HuH-7.5 (cell line): ENCODE measurements at places on chromosomes 11 and 22.

- no peak for DNase-seq
These were observed 25.0 kb downstream of the LRP5 start for GRCh38 chr11:68337399-68337835.

GRCh38 chr22:44625981-44626687 is 75.9 kb upstream of the PRR5 start:
- peak; percentile 66 for DNase-seq

DNA sequence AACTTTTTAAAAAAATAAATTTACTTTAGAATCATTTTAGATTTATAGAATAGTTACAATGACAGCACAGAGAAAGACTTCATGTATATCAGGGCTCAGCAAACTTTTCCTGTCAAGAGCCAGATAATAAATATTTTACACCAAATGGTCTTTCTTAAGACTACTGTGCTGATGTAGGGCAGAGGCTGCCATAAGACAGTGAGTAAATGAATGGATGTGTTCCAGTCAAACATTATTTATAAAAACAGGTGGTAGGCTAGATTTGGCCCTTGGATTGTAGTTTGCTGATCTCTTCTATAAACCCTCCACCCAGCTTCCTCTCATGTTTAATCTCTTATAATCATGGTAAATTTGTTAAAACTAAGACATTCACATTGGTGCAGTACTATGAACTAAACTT is 33.0 kb downstream of the CECR2 start:
- no peak for DNase-seq

- no peak for DNase-seq
These were observed 109.8 kb downstream of the NAT10 start for GRCh38 chr11:34214961-34215805.

- no peak for DNase-seq
These were observed 14.1 kb downstream of the FAM83F start for GRCh38 chr22:40008726-40009291.

DNA sequence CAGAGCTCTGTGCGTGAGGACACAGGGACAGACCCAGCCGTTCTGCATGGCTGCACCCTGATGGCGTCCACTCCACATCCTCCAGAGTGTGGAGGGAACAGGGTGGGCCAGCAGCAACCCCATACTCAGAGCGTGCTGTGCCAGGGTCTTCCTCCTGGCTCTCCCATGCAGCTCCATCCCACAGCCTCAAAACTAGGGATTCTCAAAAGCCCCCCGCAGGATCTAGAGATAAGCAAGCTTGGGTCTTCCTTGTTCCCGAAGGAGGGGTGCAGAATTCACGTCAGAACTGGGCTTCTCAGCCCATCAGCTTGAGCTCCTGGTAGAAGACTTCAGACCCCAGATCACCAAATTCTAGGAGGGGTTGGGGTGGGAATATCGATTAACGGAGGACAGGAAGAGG is 858.8 kb downstream of the TBC1D22A start:
- DNase-seq, result no peak

GRCh38 chr22:42901790-42902508 is 44.9 kb upstream of the ARFGAP3 start:
- no peak for DNase-seq

GRCh38 chr11:70713086-70713835 is 314.9 kb downstream of the CTTN start:
- DNase-seq, result no peak

DNA sequence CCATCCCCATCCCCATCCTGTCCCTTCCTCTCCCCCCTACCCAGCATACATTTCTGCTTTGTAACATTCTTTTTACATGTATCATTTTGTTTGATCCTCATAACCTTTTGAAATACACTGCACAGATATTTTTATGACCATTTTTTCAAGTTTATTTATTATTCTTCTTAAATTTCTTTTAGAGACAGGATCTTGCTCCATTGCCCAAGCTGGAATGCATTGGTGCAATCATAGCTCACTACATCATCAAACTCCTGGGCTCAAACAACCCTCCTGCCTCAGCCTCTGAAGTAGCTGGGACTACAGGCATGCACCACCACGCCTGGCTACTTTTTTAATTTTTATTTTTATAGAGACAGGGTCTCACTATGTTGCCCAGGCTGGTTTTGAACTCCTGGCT is 99.4 kb upstream of the AKIP1 start:
- DNase-seq, result no peak

GRCh38 chr11:124762624-124763155 is 600 bp upstream of the ESAM start:
- peak; percentile 9 for DNase-seq

GRCh38 chr11:94218372-94218771 is 86.0 kb upstream of the IZUMO1R start:
- no peak for DNase-seq

DNA sequence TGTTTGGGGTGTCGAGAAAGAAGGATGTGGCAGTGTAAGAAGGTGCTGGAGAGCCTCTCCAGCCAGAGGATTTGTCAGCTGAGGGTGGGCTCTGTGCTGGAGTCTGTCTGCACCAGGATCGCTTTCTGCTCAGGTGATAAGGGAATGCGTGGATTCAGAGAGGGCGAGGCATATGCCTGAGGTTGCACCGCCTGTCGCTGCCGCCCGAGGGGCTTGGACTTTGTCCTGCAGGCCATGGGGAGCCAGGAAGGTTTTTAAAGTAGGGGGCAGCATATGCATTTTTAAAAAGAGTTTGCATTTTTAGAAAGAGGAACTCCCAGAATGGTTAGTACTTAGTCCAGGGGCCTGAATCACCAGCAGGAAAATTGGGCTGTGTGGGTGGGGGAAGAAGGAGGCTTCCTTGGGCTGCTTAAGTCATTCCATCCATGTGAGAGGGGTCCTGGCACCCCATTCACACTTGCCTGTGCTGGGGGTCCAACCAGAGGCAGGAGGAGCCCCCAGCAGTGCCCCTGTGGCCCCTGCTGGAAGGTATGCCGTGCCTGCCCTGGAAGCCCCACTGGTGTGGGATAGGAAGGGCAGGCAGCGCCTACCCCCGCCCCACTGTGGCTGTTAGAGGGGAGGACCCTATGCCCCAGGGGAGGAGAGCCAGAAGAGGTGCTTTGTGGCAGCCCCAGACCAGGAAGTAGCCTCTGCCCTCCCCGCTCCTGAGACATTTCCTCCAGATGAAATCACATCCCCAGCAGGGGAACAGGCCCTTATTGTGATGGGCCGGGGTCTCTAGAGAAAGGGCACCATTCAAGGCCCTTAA is 35.8 kb upstream of the MYRF start:
- DNase-seq, result peak; percentile 82

GRCh38 chr11:1969035-1969434 is 21.9 kb downstream of the MRPL23 start:
- no peak for DNase-seq

GRCh38 chr22:39514373-39514973 is 5.9 kb upstream of the ATF4 start:
- DNase-seq, result no peak
